Inflammatory macrophage (primary cell): ENCODE measurements at places on chromosomes 7 and 10.

DNA sequence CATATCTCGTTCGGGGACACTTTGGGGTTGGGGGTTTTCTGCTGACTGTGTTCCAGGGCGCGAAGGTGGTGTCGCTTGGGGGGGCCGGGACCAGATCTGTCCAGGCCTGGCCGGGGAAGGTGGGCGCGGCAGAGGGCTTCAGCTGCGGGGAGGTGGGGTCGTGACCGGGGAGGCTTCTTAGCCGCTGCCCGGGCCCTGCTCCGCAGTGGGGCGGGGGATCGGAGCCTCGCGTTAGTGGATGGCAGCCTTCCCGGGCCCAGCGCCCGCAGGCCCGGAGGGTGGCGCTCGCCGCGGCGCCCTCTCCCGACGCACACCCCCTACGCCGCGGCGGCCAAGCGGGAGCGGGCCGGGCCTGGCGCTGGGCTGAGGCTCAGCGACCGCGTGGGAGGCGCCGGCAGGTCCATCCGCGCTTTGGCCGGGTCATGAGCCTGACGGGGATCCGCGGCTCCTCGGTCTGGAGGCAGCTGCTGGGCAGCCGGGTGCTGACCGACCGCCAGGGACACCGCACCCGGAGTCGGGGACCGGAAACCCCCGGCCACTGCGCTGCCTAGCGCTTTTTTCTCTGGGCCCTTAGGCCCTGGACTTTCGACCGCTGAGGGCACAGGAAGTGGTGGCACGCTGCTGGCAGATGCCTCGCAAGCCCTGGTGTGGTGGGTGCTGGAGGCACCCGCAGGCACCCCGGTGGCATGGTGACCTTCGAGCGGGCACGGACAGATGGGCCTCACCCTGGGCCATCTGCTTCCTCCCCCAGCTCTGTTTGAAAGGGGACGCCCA is 1.2 kb downstream of the AGAP3 start:
- peak; percentile 35 for DNase-seq

DNA sequence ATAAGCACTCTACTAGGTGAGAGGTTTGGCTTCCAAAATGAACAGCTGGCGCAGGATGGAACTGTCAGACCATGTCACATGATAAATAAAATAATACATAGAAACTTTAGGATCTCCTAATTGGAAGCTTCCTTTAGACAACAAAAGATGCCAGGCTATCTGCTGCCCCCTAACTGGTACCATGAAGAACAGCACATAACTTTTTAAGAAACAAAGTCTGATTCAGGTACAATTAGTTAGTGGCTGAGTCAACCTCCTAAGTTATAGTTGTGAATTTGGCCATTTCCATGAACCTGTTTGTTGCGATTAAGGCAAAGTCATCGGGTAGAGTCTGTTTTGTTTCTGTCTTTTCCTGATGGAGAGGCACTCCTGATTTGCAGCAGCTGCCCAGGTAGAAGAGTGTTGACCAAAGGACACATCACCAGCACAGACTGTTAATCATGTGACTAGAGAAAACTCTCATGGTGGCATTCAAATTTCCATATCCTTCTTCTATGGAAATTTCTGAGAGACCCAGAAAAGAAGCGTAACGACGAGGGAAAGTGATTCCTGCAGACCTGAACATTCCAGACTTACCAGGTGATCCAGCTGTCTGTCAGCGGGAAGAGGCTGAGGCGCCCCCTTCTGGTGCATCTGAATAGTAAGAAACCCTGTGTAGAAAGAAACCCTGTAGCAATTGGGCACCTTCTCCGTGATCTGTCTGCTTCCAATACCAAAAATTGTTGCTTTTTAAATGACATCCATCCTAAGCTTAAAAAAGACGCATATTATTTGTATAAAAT is 8.6 kb upstream of the INHBA start:
- DNase-seq, result no peak

- no peak for DNase-seq
Observed at GRCh38 chr10:28853195-28853594, 175.9 kb downstream of the BAMBI start.

- no peak for DNase-seq
Observed at GRCh38 chr7:4241791-4242190, 440.3 kb upstream of the FOXK1 start.

DNA sequence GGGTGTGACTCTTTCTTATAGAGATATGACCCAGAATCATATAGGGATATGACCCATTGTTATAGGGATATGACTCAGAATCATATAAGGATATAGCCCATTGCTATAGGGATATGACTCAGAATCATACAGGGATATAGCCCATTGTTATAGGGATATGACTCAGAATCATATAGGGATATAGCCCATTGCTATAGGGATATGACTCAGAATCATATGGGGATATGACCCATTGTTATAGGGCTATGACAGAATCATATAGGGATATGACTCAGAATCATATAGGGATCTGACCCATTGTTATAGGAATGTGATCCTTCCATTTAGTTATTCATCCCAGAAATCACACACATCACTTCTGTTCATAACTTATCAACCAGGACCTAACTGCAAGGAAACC is 312.2 kb upstream of the ADARB2 start:
- DNase-seq, result no peak

DNA sequence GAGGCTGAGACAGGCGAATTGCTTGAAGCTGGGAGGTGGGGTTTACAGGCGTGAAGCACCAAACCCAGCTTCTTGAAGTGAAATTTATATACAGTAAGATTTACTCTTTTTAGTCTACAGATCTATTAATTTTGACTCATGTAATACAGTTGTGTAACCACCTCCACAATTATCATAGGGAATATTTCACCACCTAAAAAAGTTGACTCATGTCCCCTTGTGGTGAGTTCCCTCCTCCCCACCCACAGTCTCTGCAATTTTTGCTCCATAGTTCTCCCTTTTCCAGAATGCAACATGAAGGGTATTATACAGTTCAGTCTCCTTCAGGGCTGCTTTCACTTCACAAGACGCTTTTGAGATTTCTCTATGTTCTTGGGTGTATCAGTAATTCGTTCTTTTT is 156.8 kb downstream of the FAM107B start:
- peak; percentile 92 for DNase-seq

- DNase-seq, result no peak
Observed at GRCh38 chr10:4525103-4525502, 300.9 kb upstream of the AKR1E2 start.

GRCh38 chr10:48470893-48471805 is 133.7 kb downstream of the ARHGAP22 start:
- no peak for DNase-seq

- DNase-seq, result no peak
Observed at GRCh38 chr10:34415039-34415438, 400.1 kb downstream of the PARD3 start.

DNA sequence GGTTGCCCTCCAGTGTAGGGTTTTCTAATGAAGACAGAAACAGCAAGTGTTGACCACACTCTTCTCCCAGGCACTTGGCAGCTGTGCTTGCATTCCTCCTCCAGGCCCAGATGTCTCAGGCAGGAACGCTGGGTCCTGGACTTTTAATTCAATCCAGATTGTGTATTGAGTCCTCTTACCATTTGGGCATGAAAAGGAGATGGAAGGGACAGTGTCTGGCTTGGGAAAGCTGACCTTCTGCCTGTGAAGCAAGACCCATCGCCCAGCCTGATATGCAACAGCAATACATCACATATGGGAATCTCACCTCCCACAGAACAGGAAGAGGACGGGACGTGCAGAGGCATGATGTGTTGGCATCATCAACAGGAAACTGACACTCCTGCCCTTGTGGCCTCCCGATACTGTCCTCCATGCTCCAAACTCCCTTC is 174.4 kb upstream of the LYZL2 start:
- DNase-seq, result peak; percentile 7

- DNase-seq, result no peak
Observed at GRCh38 chr10:29473406-29474100, 161.2 kb downstream of the SVIL start.

- no peak for DNase-seq
Observed at GRCh38 chr10:31319602-31320549, 860 bp downstream of the ZEB1 start.

DNA sequence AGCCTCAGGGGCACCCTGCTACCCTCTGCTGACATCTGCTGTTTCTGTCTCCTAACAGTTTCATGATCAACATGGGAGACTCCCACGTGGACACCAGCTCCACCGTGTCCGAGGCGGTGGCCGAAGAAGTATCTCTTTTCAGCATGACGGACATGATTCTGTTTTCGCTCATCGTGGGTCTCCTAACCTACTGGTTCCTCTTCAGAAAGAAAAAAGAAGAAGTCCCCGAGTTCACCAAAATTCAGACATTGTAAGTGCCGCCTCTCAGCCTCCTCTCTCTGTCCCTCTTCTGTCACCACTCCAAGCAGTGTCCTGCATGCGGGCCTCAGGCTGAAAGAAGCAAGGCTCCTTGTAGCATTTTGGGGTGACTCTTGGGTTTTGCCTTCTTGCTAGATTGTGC is 39.0 kb downstream of the POR start:
- DNase-seq, result peak; percentile 86

GRCh38 chr10:75418293-75418692 is 13.1 kb upstream of the LRMDA start:
- DNase-seq, result no peak

DNA sequence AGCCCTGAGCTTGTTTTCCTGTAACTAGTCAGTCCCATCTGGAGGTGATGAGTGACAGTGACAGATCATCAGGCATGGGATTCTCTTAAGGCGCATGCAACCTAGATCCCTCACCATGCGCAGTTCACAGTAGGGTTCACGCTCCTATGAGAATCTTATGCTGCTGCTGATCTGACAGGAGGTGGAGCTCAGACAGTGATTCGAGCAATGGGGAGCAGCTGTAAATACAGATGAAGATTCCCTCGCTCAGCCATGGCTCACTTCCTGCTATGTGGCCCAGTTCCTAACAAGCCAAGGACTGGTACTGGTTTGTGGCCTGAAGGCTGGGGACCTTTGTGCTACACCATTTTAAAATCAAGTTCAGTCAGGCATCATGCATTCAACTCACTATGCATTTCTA is 221.7 kb downstream of the KIAA1217 start:
- DNase-seq, result no peak

- peak; percentile 9 for DNase-seq
Observed at GRCh38 chr7:120725376-120726039, 132.4 kb downstream of the TSPAN12 start.

- no peak for DNase-seq
Observed at GRCh38 chr7:125828153-125828700, 898.6 kb upstream of the POT1 start.

GRCh38 chr7:68712956-68713495 is 885.2 kb upstream of the AUTS2 start:
- no peak for DNase-seq

GRCh38 chr10:124741922-124742412 is 2.2 kb downstream of the FAM53B start:
- no peak for DNase-seq

DNA sequence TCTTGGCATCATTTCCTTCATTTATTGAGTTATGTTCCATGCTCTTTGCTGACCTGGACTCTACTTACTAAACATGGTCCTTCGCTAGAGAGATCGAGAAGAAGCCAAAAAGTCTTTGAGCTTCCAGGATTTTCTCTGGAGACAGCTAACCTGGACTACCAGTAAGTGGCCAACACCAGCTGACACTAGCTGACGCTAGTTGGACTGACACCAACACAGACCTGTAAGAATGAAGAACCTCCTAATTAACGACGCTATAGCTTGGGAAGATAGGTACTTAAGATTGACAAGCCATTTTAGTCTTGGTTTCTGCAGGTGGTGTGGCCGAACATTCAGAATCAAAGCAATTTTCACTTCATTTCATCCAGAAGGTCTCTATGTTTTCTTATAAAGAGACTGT is 66.4 kb downstream of the GALNT17 start:
- no peak for DNase-seq

- DNase-seq, result no peak
Observed at GRCh38 chr7:150524018-150524417, 9.3 kb downstream of the GIMAP7 start.

GRCh38 chr10:27779462-27780015 is 33.9 kb upstream of the MKX start:
- no peak for DNase-seq

GRCh38 chr10:122316224-122316884 is 45.3 kb downstream of the BTBD16 start:
- DNase-seq, result no peak

DNA sequence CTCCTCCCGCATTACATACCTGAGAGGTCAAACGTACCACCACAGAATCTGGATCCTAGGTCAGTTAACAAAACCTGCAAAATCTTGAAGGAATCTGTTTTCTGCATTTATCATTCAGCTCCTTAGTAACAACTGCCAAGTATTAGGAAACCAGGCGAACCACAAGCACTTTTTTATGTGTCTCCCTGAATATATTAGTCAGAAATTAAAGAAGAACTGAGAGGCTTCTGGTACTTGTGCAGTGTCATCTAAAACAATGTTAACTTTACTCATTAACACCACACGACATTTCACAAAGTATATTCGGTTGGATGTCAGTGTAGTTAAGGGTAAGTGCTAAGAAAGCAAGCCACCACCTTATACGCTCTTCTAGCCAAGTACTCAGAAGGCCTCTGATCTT is 2.5 kb downstream of the CCDC6 start:
- DNase-seq, result peak; percentile 17

DNA sequence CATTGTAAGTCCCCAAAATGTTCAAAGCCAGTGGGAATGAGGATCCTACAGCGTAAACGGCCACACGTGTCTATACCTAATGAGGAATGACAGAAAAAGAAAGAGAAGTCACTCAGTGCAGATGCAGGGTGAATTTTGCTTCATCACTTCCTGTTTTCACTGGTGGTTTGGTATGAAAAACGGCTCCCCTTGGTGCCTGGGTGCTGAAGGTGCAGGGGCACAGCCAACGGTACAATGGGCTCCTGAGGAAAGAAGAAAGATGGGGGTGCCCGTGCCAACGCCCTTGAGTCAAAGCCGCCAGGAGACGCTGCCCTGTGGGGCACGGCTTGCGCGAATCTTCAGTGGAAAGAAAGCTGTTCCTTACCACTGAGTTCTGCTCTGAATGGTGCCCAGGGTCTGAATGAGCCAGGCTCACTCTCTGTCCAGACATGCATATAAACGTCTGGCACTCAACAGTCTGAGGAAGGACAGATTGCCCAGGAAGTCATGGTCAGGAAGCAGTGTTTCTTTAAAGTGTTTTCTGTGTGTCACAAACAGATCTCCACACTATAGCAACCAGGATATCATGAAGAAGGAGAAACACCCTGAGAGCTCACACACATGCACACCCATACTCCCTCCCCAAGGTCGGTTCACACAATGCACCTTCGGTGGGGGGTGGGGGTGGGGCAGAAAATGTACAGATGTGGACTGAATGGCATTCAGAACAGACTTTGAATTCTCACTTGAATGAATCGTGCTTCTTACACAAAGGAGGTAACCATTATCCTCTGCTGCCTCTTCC is 105.8 kb downstream of the ELMO1 start:
- peak; percentile 65 for DNase-seq

DNA sequence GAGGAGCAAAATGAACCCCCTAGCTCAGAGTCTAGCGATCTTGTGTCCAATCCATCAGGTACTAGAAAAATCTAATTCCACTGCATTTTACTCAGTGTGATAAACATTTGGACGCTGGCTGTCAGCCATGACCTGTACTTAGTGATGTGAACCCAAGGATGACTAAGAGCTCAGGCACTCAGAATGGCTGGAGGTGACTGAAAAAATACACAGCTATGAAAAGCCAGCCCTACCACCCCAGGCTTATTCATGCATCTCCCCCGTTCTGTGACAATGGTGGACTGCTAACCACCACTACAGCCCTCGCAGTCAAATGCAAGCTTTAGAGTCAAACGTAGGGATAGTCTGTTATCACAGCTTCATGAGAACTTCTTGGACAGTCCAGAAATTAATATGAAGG is 14.9 kb downstream of the AFAP1L2 start:
- DNase-seq, result no peak

GRCh38 chr10:25057886-25058285 is 41.5 kb downstream of the THNSL1 start:
- DNase-seq, result no peak

- DNase-seq, result no peak
Observed at GRCh38 chr7:139567647-139568345, 44.3 kb downstream of the CLEC2L start.
